ENCODE measurements at places on chromosomes 13 and 19. TPM values are rescaled to one million over a fixed set of nuclear protein-coding genes. Genes with fewer than 3 reads are reported as not detected.

GRCh38 chr13:88339271-88339741, 668.1 kb downstream of the SLITRK5 start:
- H3K4me1 ChIP-seq = no peaks in the 10 kb centered on the region
- no peaks in the 10 kb centered on the region for H3K36me3 ChIP-seq
- no peak overlapping the region for H3K4me3 ChIP-seq
- no peak overlapping the region for H3K27ac ChIP-seq

DNA sequence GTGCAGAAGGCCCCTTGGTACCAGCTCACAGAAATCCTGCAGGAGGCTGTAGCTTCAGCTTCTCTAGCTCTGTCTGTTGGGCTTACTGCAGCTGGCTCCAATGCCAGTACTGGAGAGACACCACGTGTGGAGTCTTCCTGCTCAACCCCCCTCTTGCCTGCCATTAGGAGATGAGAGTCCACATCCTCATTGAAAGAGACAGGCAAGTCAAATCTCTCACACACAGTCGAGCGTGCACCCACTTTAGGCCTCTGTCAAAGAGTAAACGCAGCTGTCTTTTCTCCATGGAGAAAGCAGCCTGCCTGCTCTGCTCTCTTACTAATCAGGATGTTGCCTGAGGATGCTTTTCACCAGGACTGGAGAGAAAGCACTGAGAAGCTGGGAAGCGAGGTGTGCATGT, 523.0 kb upstream of the NBEA start:
- no peaks in the 10 kb centered on the region for H3K4me1 ChIP-seq
- H3K27me3 ChIP-seq = no peaks in the 10 kb centered on the region
- DNase-seq = no peak
- no peak overlapping the region for H3K4me3 ChIP-seq
- no peaks in the 10 kb centered on the region for H3K36me3 ChIP-seq

GRCh38 chr19:43790587-43790986, 9.8 kb upstream of the KCNN4 start:
- H3K27me3 ChIP-seq = no peaks in the 10 kb centered on the region
- peak; percentile 33 for DNase-seq
- no peaks in the 10 kb centered on the region for H3K4me1 ChIP-seq

GRCh38 chr13:111302045-111302726, 18.3 kb upstream of the TEX29 start:
- no peak for DNase-seq
- no peak overlapping the region for H3K4me3 ChIP-seq
- H3K27me3 ChIP-seq = no peaks in the 10 kb centered on the region
- H3K4me1 ChIP-seq = no peaks in the 10 kb centered on the region
- peaks cover 11% of the 10 kb centered on the region for H3K36me3 ChIP-seq

DNA sequence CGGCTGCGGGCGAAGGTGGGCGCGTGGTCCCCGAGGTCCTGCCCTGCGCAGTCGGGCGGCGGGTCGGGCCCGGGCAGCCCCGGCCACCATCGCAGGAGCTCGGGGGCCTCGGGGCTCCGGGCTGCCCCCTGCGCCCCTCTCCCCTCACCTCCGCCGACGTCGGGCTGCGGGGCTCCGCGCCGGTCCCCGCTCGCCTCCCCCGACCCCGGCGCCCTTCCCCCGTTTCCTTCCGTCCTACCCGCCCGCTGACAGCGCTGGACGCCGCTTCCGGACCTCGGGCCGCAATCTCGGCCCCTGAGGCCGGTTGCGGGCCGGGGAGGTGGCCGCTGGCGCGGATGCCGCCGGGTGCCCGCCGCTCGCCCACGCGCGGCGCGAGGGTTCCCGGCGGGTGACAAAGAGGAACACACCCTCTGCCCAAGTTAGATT, 720 bp downstream of the FARP1 start:
- H3K36me3 ChIP-seq = no peaks in the 10 kb centered on the region
- H3K4me3 ChIP-seq = peak overlapping the region; percentile 62
- no peak overlapping the region for H3K27ac ChIP-seq
- peak; percentile 78 for DNase-seq
- H3K4me1 ChIP-seq = no peaks in the 10 kb centered on the region

DNA sequence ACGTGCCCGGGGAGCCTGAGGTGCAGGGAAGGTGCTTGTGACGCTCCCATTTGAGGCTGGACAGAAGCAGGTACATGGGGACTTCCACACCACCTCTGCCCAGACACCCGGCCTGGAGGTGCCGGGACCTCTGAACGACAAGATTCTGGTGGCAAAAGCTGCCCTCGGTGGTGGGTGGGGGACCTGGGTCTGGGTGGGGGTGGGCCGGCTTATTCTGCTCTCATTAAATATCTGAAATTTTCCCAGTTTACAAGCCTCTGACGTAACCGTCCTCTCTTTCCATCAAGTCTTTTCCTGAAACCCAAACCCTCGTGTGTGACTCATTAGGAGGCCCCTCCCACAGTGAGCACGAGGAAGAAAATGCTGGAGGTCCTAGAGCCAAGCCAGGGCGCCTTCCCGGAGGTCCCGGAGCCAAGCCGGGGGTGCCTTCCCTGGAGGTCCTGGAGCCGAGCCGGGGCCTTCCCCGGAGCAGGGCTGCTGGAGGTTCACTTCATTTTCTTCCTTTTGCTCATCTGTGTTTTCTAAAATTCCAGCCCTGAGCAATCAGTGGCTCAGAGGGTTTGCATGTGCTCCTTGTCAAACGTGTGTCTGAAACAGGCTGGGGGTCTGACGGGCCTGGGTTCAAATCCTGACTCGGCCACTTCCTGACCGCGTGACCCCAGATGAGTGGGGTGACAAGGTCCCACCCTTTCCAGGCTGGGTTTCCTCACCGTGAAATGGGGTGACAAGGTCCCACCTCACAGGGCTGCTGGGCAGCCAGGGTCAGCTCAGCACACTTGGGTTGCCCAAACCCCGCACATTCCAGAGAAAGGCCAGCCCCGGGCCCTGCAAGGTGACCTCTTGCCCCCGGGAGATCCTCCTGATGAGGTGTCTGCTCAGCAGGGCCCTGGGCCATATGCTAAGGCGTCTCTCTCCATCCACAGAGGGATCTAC, 10.0 kb downstream of the CFD start:
- H3K4me3 ChIP-seq = no peak overlapping the region
- peak; percentile 92 for DNase-seq
- H3K36me3 ChIP-seq = no peaks in the 10 kb centered on the region
- H3K4me1 ChIP-seq = no peaks in the 10 kb centered on the region
- H3K27ac ChIP-seq = peak overlapping the region; percentile 14

DNA sequence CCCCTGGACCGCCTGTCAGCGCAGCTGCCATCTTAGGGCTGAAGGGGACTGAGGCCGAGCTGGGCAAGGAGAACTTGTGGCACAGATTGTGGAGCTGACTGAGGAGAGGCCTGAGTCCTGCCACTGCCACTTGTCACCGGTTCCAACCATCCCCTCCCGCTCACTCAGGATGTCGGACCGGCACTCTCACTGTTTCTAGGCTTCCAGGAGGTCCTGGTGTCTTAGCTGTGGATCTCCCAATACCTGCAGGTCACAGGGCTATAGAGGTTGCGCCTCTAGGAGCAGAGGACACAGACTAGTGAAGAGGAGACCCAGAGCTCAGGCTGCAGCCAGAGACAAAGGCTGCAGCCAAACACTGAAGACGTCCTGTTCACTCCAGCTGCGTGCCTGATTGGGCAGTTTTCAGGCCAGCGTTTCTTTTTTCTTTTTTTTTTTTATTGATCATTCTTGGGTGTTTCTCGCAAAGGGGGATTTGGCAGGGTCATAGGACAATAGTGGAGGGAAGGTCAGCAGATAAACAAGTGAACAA, 15.3 kb upstream of the ZNF486 start:
- no peak overlapping the region for H3K4me3 ChIP-seq
- no peak overlapping the region for H3K27ac ChIP-seq
- H3K36me3 ChIP-seq = no peaks in the 10 kb centered on the region
- DNase-seq = no peak
- no peaks in the 10 kb centered on the region for H3K27me3 ChIP-seq

DNA sequence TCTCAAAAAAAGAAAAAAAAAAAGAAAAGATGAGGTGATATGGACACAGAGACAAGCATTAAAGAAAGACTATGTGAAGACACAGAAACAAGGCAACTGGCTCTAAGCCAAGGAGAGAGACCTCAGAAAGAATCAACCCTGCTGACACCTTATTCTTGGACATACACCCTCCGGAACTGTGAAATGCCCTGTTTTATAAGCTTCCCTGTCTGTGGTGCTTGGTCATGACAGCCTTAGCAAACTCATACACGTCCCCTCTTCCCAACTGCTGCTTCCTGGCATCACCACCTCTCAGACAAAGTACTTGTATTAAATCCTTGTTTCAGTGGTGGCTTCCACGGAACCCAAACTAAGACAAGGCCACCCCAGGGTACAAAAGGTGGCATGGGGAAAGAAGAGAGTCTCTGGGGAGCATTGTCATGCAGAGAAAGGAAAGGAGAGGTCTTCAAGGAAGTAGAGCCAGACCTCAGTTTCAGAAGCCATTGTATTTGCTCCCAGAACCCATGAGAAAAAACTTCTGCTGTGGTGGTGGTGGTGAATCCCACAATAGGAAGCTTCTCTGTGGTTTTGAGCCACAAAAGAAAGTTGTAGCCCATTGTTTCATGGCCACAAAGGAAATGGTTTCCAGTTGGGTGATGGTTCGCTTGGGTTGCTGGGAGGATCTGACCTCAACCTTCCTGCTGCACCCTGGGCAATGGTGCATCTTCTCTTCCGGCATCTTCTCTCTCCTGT, 16.3 kb upstream of the TSPAN16 start:
- H3K4me1 ChIP-seq = no peaks in the 10 kb centered on the region
- H3K4me3 ChIP-seq = no peak overlapping the region
- no peaks in the 10 kb centered on the region for H3K27me3 ChIP-seq
- no peak for DNase-seq
- no peak overlapping the region for H3K27ac ChIP-seq

DNA sequence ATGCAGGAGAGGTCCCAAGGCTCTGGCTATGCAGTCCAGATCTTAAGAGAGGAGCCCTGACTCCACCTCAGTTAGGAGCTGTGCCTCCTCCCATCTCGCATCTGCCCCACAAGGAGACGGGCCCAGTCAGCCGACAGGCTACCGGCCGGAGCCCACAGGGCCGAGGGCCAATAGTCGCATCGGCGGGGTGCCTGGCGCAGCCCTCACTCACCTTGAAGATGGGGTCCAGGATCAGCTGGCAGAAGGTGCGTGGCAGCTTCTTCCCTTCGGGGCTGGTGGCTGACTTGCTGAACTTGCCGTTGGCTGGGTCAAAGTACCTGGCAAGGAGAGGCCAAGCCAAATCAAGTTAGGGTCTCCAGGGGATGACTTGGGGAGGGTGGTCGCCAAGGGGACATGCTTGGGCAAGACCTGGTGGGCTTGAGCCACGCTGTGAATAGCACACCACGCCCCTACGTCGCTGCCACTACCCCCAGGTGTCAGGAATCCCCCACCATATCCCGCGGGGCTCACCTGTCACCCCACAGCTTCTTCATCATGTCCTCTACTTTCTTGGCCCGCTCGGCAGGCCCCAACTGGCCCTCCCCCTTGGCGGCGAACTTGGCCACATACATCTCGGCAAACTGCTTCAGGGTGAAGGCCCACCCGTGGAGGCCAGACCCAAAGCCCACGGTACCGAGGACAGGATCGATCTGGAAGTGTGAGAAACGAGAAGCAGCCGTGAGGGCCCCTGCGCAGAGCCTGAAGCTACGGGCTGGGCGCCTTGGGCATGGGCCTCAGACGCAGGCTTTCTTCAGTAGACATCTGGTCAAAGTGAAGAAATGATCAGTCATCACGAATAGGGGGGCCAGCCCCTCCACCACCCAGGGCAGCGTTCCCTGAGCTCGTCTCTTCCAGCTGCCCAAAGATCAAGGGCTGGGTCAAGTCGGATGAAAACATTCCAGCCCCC, 3.3 kb downstream of the EEF2 start:
- H3K27ac ChIP-seq = no peak overlapping the region
- no peak for DNase-seq
- H3K4me3 ChIP-seq = no peak overlapping the region
- no peaks in the 10 kb centered on the region for H3K4me1 ChIP-seq
- peaks cover 13% of the 10 kb centered on the region for H3K36me3 ChIP-seq
- no peaks in the 10 kb centered on the region for H3K27me3 ChIP-seq

GRCh38 chr13:40876020-40876738, 86.8 kb downstream of the SLC25A15 start:
- H3K27me3 ChIP-seq = no peaks in the 10 kb centered on the region
- no peaks in the 10 kb centered on the region for H3K4me1 ChIP-seq
- no peak overlapping the region for H3K27ac ChIP-seq
- no peak for DNase-seq

- H3K36me3 ChIP-seq = no peaks in the 10 kb centered on the region
- DNase-seq = no peak
- no peaks in the 10 kb centered on the region for H3K4me1 ChIP-seq
- H3K4me3 ChIP-seq = no peak overlapping the region
- H3K27me3 ChIP-seq = no peaks in the 10 kb centered on the region
Measured at GRCh38 chr19:14094854-14095253, 4.3 kb upstream of the SAMD1 start.

GRCh38 chr19:7925171-7925851, 624 bp downstream of the CTXN1 start:
- H3K4me3 ChIP-seq = peak overlapping the region; percentile 29
- H3K4me1 ChIP-seq = no peaks in the 10 kb centered on the region
- no peaks in the 10 kb centered on the region for H3K36me3 ChIP-seq
- no peaks in the 10 kb centered on the region for H3K27me3 ChIP-seq

GRCh38 chr19:53649746-53650593, 18.2 kb downstream of the DPRX start:
- no peaks in the 10 kb centered on the region for H3K27me3 ChIP-seq
- no peaks in the 10 kb centered on the region for H3K4me1 ChIP-seq
- no peaks in the 10 kb centered on the region for H3K36me3 ChIP-seq
- DNase-seq = no peak
- H3K4me3 ChIP-seq = no peak overlapping the region
- no peak overlapping the region for H3K27ac ChIP-seq

- no peaks in the 10 kb centered on the region for H3K4me1 ChIP-seq
- DNase-seq = peak; percentile 91
- no peak overlapping the region for H3K4me3 ChIP-seq
Measured at GRCh38 chr19:35114353-35115176, 1.1 kb upstream of the FXYD3 start.

DNA sequence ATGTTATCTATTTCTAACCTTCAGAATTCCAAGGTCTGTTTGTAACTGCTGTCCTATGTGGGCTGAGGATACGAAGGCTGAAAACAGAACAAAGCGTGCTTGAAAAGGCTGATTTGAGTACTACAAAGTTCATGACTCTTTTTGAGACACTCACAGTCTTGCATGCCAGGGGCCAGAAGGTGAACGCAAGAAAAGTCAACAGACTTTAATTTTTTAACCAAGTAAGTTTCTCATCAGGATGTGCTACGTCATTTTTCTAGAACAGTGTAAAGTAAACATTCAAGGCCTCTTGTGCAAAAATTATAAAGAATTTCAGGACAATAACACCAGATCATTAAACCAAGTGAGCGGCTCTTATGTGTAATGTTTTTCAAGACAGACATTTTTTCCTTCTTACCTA, 163.5 kb downstream of the COG6 start:
- H3K27ac ChIP-seq = no peak overlapping the region
- no peaks in the 10 kb centered on the region for H3K4me1 ChIP-seq
- H3K4me3 ChIP-seq = no peak overlapping the region
- no peaks in the 10 kb centered on the region for H3K36me3 ChIP-seq
- DNase-seq = no peak
- no peaks in the 10 kb centered on the region for H3K27me3 ChIP-seq

GRCh38 chr19:55315956-55316525, 9.1 kb downstream of the TMEM150B start:
- H3K4me3 ChIP-seq = no peak overlapping the region
- no peaks in the 10 kb centered on the region for H3K4me1 ChIP-seq
- DNase-seq = no peak
- H3K27me3 ChIP-seq = no peaks in the 10 kb centered on the region
- H3K27ac ChIP-seq = no peak overlapping the region

The LIM2 gene
- total RNA-seq = not detected

The GMIP gene
- total RNA-seq = 25.6 TPM

The LILRA1 gene
- total RNA-seq = 1.4 TPM

The PRODH2 gene
- not detected for total RNA-seq

The VSIG10L gene
- 1.7 TPM for total RNA-seq

The ZNF534 gene
- 1.1 TPM for total RNA-seq

The TNNI3 gene
- total RNA-seq = not detected

The GAPDHS gene
- not detected for total RNA-seq

The ZNF135 gene
- 6.6 TPM for total RNA-seq

The RETN gene
- not detected for total RNA-seq
